ENCODE measurements at places on chromosomes 7 and 10.

GRCh38 chr10:45470098-45471012 lies 96.3 kb downstream of the ALOX5 start:
- peak; percentile 47 for DNase-seq

GRCh38 chr10:13224210-13224995 lies 9.8 kb downstream of the UCMA start:
- no peak for DNase-seq

GRCh38 chr10:132793213-132793612 lies 7.3 kb upstream of the NKX6-2 start:
- DNase-seq = no peak

- DNase-seq = no peak
Observed at GRCh38 chr7:70714506-70715038, 417.4 kb upstream of the GALNT17 start.

DNA sequence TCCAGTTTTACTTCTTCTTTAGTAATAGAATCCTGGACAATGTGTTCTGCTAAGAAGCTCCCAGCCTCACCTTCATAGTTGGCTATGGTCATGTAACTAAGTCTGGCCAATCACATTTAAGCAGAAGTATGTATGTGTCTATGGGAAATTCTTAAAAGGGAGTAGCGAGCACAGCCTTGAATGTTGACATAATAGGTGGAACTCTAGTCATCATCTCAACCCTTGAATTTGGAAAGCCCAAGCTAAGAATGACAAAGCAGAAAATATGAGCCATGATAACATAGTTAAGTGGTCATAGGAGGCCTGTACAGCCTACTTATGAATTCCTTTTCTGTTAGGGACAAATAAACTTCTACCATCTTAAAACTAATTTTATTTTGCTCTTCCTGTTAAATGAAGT lies 134.1 kb downstream of the MAGI2 start:
- DNase-seq = no peak

DNA sequence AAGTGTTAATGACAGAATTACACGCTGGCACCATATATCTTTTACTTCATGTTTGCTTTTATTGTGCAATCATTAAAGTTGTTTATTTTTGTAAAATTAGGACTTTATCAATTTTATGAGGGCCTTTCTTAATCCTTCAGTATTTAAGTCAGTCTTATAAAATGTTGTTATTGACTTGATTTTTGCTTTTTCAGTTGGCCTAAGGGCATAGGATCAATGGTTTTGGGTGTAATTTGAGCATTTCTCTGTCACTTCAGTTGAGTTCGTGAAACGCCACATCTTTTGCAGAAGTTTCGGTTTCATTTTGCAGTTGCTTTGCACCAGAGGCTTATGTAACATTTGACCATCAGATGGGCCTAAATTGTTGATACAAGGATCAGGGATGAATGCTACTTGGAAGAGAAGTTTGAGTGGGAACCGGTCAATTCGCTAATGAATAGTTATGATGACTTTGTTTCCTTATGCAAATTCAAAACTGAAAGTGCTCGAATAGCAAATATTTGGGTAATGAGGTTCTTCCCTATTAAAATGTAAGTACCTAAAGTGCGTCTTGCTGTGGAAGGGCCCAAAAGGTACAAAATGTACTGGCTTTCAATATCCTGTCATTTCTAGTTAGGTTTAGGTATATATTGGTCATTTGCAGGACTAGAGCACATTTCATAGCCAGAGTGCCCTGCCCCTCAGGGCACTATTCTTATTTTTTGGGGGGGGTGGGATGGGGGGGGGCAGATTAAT lies 340.9 kb downstream of the LRMDA start:
- DNase-seq = no peak

- DNase-seq = no peak
Observed at GRCh38 chr7:146417176-146417575, 300.6 kb downstream of the CNTNAP2 start.

- DNase-seq = no peak
Observed at GRCh38 chr10:43166207-43166879, 28.1 kb downstream of the CSGALNACT2 start.

DNA sequence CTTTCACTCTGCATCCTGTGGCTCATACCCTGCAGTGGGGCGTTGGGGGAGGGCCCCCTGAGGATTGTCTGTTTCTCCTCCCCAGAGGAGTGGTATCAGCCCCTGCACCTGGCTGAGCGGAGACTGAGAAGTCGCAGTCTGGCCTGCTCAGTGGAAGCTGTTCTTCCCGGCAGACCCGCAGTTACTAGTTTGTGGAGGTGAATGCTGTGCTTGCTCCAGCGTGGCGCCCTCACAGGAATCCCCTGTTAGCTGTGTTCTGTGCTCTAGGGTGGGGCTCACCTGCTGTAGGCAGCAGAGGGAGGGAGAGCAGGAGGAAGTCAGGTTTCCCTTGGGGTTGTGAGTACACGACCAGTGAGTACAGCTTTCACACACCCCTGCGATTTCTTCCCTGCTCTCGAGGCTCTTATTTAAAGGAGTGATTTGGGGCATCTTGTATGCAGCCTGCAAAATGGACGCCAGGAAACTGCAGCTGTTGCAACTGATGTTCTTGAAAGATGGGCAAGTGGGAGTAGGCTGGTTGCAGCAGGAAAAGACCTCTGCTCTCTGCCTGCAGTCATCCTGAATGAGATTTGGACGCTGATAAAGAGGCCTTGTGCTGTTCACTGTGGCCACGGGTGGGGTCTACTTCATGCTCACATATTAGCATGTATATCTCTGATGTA lies 66.4 kb downstream of the HK1 start:
- DNase-seq = no peak

GRCh38 chr10:114271779-114272167 lies 32.7 kb downstream of the VWA2 start:
- DNase-seq = no peak

DNA sequence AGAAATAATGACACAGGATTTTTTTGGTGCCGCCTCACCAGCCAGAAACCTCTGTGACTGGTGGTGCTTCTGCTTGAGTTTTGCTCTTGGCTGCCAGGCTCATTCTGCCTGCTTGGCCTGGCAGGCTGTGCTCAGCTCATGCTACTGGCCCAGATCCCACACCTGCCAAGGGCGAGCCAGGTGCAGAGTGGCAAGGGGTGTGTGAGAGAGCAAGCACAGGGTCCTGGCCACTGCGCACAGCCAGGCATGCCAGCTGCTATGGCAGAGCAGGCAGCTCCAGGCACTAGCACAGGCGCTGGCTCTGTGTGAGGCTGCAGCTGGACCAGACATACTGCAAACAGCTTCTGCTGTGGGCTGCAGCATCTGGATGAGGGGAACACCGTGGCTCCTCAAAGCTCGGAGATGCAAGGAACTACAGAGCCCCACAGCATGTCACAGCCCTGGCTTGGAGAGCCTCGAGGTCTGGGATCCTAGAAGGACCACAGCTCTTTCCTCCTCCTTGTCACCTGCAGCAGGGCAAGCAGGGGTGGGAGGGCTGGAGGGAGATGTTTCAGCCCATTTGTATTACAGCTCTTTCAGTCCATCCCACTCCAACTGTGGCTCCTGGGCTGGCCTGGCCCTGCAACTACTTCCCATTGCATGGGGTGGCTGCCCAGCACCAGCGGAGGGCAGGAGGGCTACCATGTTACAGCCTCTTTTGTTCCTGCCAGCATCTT lies 313.4 kb upstream of the SEMA3C start:
- DNase-seq = no peak

- no peak for DNase-seq
Observed at GRCh38 chr10:481628-482027, 207.8 kb downstream of the DIP2C start.

- peak; percentile 22 for DNase-seq
Observed at GRCh38 chr7:65731562-65732035, 141.3 kb upstream of the VKORC1L1 start.

GRCh38 chr7:12646139-12646538 lies 41.3 kb upstream of the ARL4A start:
- DNase-seq = no peak

DNA sequence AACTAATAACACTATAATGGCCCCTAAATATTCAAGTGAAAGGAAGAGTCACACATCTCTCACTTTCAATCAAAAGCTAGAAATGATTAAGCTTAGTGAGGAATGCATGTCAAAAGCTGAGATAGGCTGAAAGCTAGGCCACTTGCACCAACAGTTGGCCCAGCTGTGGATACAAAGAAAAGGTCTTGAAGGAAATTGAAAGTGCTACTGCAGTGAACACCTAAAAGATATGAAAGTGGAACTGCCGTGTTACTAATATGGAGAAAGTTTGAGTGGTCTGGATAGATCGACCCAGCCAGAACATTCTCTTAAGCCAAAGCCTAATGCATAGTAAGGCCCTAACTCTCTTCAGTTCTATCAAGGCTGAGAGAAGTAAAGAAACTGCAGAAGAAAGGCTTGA lies 12.1 kb upstream of the SNX13 start:
- peak; percentile 26 for DNase-seq

DNA sequence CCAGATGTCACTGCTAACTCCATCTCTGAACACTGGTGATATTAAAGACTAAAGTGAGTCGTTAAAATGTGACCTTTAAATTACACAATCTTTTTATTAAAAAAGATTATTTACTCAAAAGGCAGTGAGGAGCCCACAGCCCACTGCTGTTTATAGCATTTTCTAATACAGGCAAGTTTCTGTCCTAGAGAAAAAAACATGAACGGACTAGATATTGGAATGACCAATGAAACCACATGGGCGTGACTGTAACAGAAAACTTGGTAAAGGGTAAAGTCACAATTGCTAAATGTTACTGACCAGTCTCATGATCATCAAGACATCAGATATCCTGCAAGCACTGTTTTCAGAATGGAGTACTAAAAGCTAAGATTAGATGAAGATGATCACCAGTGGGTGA lies 78.7 kb downstream of the FEZF1 start:
- DNase-seq = no peak

DNA sequence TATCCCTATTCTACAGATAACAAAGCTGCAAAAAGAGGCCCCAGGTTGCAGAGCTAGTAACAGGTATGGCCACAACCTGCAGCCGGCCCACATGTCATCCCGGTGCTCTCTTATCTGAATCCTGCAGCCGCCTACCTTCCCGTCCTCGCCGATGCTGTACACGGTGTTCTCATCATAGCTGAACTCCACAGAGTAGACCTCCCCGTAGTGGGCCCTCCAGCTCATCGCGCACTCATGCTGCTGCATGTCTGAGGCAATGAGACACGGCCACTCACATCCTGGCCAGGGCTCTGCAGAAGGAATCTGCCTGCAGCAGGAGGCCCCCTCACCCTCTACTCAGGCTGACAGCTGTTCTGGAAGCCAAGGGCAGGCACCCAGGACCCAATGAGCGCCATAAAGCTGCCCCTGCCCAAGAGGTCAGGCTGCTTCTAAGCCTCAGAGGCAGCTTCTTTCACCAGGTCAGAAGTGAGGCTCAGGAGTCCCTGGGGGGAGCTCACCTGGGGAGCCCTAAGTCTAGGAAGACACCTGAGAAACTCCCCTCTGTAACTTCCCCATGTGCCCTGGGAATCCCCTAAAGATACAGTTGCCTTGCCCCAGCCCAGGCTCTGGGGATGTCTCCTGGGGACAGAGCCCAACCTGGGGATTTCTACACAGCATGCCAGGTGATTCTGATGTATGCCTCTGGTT lies 17.9 kb upstream of the CYREN start:
- DNase-seq = no peak

DNA sequence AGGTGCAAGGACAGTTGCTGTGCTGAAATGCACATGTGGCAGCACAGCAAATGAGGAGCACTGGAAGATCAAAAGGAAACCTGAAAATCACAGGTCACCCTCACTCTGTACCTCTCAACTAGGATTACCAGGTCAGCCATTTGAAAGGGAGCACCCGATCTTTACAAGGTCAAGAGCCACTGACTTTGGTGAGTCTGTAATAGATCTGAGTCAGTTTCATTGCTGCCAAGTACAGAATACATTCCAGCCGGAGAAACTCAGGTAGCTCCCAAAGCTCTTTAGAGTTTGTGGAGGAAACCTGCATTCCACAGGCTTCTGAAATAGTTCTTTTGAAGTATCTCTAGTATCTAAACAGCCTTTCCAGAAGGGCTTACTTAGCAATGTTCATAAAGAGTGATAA lies 217.5 kb downstream of the SNX13 start:
- no peak for DNase-seq

GRCh38 chr7:104275900-104276299 lies 52.5 kb upstream of the LHFPL3 start:
- peak; percentile 10 for DNase-seq

GRCh38 chr7:149448961-149449360 lies 11.9 kb downstream of the ZNF777 start:
- DNase-seq = no peak
